ENCODE measurements at places on chromosomes 16 and 17. TPM values are rescaled to one million over a fixed set of nuclear protein-coding genes. Genes with fewer than 3 reads are reported as not detected.

GRCh38 chr17:681738-682529 is 32.7 kb downstream of the VPS53 start:
- no peak for DNase-seq

GRCh38 chr17:35726127-35726952 is 5.1 kb upstream of the RASL10B start:
- no peak for DNase-seq

GRCh38 chr17:67055041-67055443 is 10.7 kb downstream of the CACNG1 start:
- DNase-seq: no peak

GRCh38 chr17:68612923-68613292 is 11.7 kb upstream of the FAM20A start:
- DNase-seq: no peak

GRCh38 chr16:83059237-83059636 is 432.5 kb downstream of the CDH13 start:
- DNase-seq: no peak

DNA sequence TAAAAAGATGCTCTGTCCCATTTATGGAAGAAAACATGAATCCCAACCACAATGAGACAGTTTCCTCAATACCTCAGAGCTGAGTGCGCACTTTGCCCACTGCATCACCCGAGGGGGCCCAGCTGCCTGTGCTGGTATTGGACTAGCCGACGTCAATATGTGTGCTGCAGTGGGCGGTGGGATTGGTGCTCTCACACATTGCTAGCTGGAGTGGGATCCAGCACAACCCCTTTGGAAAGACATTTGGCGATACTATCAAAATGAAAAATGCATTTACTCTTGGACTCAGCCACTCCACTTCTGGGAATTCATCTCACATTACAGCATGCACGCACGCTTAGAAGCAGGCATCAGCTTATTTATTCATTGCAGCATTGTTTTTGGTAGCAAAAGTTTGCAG is 289.2 kb upstream of the FOXF1 start:
- no peak for DNase-seq

DNA sequence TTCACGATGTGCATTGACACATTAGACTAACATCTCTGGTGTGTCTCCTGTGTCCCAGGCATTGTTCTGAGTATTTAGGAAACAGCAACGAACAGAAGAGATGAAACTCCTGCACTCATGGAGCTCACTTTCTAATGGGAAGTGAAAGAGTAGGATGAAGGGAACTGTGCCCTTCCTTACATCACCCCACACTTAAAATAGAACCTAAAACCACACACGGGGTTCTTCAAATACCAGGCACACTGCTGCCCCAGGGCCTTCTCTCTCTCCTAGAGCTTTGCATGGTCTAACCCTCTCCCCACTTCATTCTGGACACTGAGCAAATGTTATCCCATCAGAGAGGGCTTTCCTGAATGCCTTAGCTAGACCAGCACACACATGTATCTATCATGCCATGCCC is 33.7 kb downstream of the TRIM25 start:
- DNase-seq: no peak

DNA sequence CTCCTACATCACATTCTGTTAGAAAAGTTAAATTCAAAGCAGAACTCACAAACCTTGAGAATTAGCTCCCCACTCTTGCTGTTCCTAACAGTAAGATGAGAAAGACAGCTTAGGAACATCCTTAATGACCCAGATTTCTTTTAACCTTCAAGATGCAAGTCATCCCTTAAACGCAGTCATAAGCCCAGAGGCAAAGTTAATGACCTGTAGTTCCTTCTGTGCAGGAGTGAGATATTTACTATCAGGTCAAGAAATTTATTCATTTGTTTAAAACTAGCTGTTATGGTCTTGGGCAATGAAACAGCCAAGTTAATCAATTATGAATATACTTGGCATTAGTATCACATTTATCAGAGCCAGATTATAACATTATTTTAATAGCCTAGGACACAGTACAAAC is 37.1 kb downstream of the NXPH3 start:
- no peak for DNase-seq

GRCh38 chr17:65556910-65557348 is 4.5 kb downstream of the AXIN2 start:
- no peak for DNase-seq

DNA sequence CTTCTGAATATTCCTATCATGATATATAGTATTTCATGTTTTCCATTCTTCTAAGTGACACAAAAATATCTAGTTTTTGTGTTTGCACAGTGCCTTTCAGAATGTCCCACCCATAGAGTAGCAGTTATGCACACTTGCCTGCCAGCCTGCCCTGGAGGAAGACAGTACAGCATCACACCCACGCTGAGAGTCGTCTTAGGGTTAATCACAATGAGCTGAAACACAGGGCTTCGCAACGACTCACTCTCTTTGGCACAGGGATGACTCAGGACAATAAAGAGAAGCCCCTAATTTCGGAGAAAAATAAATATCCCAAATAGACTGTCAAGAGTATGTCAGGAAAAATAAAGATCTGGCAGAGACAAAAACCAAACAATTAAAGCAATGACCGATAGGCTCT is 11.6 kb upstream of the NDUFAB1 start:
- DNase-seq: no peak

GRCh38 chr17:9234389-9234945 is 213.2 kb downstream of the NTN1 start:
- DNase-seq: no peak

DNA sequence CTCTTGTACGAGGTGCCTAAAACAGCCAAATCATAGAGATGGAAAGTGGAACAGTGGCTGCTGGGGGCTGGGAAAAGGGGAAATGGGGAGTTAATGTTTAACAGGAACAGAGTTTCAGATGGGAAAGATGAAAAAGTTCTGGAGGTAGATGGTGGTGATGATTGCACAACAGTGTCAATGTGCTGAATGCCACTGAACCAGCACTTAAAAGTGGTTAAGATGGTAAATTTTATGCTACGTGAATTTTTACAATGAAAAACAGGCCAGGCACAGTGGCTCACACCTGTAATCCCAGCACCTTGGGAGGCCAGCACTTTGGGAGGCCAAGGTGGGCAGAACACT is 130.4 kb downstream of the C16orf78 start:
- DNase-seq: no peak

DNA sequence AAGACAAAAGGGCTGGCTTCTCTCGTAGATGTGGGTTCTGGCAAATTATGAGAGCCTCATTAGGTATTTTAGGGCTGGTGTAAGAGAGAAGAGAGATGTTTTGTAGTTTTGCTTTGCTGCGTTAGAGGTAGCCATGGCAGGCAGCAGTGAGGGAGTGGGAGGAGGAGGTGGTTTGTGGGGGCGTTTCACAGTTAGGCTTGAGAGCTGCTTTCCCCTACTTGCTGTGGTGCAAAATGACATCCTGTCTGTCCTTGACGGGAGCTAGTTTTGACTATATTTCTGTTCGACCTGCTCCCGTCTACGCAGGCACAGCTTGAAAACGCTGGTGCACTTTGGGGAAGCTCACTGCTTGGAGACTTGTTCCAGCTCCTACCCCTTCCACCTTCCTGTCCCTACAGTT is 75.5 kb downstream of the SLC5A11 start:
- DNase-seq: no peak

GRCh38 chr16:78478267-78478861 is 378.9 kb downstream of the WWOX start:
- DNase-seq: peak; percentile 1

- DNase-seq: no peak
Measured at GRCh38 chr17:79978548-79978855, 57.2 kb downstream of the TBC1D16 start.

DNA sequence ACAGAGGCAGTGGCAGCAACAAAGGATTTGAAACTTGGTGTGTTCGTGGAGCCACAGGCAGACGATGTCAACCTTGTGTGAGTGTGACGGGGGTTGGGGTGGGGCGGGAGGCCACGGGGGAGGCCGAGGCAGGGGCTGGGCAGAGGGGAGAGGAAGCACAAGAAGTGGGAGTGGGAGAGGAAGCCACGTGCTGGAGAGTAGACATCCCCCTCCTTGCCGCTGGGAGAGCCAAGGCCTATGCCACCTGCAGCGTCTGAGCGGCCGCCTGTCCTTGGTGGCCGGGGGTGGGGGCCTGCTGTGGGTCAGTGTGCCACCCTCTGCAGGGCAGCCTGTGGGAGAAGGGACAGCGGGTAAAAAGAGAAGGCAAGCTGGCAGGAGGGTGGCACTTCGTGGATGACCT is 25.5 kb downstream of the STH start:
- DNase-seq: no peak

- DNase-seq: no peak
Measured at GRCh38 chr17:62819511-62820221, 11.6 kb upstream of the MARCHF10 start.

- no peak for DNase-seq
Measured at GRCh38 chr16:62711797-62712196, 675.6 kb upstream of the CDH8 start.

DNA sequence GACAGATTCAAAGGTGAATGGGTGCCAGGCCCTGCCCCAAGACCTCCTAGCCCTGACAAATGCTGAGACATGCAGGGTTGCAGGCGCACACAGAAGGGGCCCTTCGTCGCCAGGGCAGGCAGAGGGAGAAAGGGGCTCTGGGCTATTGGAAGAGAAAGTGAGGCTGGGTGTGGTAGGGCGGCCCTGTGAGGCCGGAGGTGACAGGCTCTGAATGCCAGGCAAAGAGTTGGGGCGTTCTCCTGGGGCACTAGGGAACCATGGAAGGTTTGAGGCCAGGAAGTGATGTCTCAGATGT is 26.4 kb upstream of the NXPH3 start:
- no peak for DNase-seq

GRCh38 chr17:73639932-73640331 is 4.3 kb downstream of the SDK2 start:
- DNase-seq: no peak

DNA sequence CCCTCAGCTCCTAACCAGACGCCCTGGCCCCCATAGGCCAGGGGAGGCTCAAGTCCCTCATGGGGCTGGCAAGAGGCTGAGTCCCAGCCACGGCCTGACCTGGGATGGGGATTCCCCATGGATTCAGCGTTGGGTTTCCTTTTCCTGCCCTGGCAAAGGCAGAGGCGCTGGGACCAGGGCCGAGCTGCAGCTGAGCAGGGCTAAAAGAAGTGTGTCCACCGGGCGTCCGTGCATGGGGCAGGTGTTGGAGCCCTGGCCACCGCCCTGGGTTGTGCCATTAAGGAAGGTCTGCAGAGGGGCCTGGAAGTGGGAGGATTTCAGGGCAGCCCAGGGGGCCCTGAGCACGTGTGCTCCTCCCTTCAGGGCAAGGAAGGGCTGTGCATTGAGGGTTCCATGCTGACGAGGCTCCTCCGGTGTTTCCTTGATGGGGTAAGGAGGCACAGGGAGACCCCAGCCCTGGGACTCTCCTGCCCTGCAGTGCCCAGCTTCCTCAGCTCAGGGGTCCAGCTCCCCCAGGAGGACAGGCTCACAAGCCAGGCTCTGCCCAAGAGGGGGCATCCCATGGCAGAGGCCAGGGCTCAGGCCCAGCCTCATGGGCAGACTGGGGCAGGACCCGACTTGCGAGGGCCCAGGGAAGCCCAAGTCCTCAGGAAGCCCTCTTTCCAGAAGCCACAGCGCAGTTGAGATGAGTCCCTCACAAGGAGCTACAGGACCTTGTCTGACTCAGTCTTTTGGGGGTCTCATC is 10.1 kb downstream of the TBC1D26 start:
- DNase-seq: no peak

- no peak for DNase-seq
Measured at GRCh38 chr17:61235827-61236197, 163.8 kb upstream of the TBX2 start.

- DNase-seq: peak; percentile 38
Measured at GRCh38 chr16:86495756-86496261, 14.5 kb upstream of the FOXF1 start.

GRCh38 chr16:66207883-66208265 is 158.6 kb upstream of the CDH5 start:
- no peak for DNase-seq

GRCh38 chr16:88373927-88374492 is 8.7 kb upstream of the ZNF469 start:
- no peak for DNase-seq

GRCh38 chr16:1379304-1380076 is 27.8 kb downstream of the GNPTG start:
- DNase-seq: peak; percentile 52

- DNase-seq: no peak
Measured at GRCh38 chr16:819336-820043, 19.0 kb upstream of the GNG13 start.

- no peak for DNase-seq
Measured at GRCh38 chr16:67091906-67092566, 17.7 kb upstream of the PHAF1 start.

DNA sequence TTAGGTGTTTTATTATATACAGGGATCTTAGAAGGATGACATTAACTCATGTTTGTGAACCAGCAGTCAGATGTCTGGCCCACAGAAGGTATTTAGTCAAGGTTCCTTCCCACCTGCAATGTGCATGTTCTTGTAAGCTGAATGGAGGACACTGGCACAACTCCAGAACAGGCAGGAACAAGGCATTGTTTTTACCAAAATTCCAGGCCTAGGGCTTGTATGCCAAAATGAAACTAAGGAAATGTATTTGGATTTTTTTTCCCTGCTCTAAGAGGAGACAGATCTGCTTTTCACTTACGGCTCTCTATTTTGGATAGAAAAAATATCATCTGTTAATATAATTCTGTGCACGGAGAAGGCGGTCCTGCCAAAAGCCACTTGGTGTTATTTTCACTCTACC is 312.5 kb downstream of the GRIN2A start:
- DNase-seq: no peak

GRCh38 chr17:8062807-8063483 is 24.1 kb downstream of the ALOX15B start:
- no peak for DNase-seq

The RHBDF1 gene
- not detected for total RNA-seq

The TVP23A gene
- total RNA-seq: not detected

The C17orf113 gene
- 0.94 TPM for total RNA-seq

The CSH2 gene
- total RNA-seq: not detected

The ACSM3 gene
- 11.2 TPM for total RNA-seq

The CD7 gene
- 66.9 TPM for total RNA-seq

The SLC35G6 gene
- total RNA-seq: not detected

The SMPD3 gene
- 0.88 TPM for total RNA-seq

The TSNAXIP1 gene
- 1.0 TPM for total RNA-seq

The TP53TG3C gene
- not detected for total RNA-seq

The CRYBA1 gene
- total RNA-seq: not detected

The ZG16 gene
- total RNA-seq: not detected

The UBE2Z gene
- 109 TPM for total RNA-seq

The CACNB1 gene
- 12.0 TPM for total RNA-seq

The CX3CL1 gene
- not detected for total RNA-seq

The PDE6G gene
- total RNA-seq: 5.8 TPM

The GP1BA gene
- not detected for total RNA-seq

The ZNF830 gene
- 48.0 TPM for total RNA-seq
